Head of caudate nucleus (tissue), 42 donors: ENCODE measurements at places on chromosomes 2 and 18.
A peak's percentile ranks its signal among the peaks of the same experiment; 100 is the strongest.

DNA sequence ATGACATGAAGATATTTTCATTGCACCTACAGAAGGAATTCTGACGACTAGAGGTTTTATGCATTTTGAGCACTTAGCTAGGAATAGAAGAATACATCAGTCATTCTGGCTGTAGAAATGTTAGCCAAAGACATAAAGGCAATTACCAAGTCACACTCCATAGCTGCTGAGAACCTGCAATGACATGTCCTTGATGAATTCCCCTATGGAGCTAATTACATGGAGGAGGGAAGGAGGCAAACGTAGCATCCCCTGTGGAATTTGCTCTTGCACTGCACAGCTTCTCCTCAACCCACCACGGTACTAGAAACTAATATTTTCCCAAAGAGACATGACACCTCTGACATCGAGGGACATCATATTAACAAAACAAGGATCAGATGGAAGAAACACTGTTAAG, 174.0 kb upstream of the SESTD1 start:
- DNase-seq = no peak

GRCh38 chr2:29817299-29817698, 104.1 kb downstream of the ALK start:
- no peak for DNase-seq

- no peak for DNase-seq
Observed at GRCh38 chr2:113273027-113273551, 5.6 kb downstream of the PAX8 start.

DNA sequence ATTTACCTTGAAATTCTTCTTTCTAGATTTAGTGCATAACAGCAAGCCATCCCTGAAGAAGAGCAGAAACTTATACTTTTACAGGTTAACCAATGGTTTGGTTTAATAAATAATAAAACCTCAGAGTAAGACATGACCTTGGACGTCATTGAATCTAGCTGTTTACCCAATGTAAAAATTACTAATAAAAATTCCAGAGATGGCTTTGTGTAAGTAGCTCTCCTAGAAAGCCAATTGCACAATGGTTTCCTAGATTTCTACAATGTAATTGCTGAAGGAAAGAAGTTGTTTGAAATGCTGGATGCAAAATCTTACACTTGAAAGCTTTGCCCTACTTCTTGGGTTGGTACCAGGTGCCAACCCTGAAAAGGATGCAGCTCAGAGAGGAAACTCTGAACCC, 1.5 kb downstream of the XDH start:
- no peak for DNase-seq

DNA sequence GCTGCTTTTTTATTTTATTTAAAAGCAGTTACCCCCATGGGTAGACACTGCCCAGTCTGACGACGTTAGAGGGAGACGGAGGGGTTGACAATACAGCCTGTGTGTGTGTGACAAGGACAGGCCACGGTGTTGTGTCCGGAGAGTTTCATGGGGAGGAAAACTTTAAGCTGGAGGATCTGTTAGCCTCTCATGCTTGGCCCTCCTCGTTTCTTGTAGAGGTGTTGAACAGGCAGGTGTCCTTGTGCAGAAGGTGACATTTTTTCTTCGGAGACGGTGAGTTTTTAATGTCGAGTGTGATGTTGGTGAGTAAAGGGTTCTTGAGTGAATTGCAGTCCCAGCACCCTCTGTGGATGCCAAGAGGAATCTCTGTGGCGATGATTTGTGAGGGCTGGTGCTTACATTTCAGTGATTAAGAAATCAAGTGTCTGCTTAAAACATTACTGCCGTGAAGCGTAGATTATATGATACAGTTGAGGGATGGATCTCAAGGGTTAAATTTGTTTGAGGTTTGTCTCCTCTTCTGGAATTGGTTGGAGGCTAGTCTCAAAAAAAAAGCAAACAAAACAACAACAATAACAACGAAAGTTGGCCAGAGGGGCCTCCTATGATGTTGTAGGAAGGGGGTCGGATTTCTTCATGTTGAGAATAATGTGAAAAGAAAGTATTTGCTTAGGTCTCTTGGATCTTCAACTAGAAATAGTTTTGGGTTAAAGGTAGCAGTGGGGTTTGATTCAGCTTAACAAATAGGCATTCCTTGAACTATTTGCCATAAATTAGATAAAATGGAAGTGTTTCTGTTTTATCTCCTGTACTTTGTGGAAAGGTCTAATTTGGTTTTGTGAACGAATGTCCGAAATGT, 1.6 kb downstream of the NCOA1 start:
- DNase-seq = no peak

GRCh38 chr2:8431446-8432125, 250.3 kb upstream of the ID2 start:
- DNase-seq = no peak

DNA sequence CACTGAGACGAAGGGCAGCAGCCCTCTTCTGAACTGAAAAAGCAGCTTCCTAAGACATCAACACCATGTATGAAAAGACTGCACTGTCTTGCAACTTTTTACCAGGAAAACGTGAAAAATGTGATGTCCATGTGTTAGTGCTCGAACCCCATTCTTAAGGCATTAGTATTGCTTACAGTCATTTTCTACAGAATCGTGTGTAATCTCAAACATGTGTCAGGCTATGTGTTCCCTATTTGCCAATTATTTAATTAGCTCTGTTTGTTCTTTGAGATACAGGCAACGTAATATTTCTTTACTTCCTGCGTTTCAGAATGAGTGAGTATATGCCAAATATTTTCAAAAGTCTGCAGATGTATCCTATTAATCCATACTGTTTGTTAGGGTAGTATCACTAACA, 307.7 kb upstream of the CCDC68 start:
- no peak for DNase-seq

- no peak for DNase-seq
Observed at GRCh38 chr2:194999771-195000170, 657.3 kb upstream of the SLC39A10 start.

DNA sequence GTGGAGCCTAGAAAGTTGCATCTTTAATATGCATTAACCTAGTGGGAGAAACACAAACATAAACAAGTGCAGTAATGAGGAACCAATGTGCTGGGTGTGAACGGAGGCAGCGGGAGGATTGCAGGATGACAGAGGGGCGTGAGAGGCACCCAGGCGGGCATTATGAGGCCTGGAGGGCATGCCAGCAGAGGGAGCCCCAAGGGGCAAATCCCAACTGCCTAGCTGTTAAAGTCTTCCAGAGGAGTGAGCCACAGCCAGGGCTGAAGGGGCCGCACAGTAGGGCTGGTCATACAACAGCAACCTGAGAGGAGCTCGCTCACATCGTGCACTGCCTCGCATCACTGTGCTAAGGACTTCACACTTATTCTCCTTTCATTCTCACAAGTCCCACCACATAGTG, 13.3 kb upstream of the PRELID3A start:
- no peak for DNase-seq

DNA sequence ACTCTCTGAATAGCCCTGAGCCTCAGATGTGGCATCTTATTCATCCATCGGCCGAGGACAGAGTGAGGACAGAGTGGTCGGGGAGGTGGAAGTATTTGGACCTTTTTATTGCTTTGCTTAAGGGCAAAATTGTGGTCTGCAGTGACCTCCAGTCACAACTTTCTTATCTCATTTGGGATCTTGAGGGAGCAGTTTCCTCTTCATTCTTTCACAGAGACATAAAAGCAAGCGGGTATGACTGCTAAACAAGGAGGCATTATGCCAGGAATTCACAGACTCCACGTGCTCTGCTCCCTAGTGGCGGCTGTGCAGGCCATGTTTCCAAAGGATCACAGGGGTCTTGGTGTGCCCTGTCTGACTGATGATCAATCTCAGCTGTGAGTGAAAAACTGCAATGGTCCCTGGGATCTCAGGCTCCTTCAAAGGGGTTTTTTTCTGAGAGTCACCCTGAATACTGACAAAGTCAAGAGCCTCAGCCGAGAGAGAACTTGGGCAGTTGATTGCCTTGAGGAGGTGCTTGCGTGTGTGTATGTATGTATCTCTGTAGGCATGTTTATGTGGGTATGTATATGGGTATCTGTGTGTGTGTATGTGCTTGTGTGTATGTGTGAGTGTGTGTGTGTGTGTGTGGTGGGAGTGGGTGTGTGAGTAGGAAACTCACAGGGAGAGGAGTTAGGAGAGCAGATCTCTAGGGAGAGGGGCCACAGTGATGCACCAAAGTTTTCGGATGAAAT, 47.7 kb downstream of the RAPGEF4 start:
- no peak for DNase-seq

DNA sequence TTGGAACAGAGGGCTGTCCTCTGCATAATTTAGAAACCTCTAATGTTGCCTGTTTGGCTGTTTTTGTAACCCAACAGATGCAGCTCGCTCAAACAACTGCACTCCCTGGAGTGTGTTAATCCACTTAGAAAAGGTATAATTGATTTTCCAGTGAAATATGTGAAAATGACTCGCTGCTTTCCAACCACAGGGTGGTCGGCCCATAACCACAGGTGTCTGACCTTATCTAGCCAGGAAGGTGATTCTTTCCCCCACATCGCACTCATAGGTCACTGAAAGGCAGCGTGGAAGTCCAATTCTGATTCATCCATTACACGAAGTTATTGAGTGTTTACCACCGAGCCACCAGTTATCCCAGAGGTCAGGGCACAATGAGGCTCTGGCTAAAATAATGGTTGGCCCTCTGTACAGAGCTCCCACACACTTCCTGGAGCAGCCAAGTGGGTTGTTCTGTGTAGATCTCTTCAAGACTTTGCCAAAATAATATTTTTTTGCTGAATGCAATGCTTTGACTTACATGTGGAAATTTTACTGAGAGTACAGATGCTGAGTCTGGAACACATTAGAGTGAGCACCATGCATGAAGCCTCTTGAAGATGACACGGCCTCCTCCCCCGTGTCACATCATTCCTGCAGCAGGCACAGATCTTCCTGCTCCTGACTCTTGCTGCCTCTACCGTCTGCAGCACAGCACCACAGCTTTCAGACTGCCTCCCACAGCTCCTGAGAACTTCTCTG, 396.2 kb downstream of the ZNF516 start:
- peak; percentile 20 for DNase-seq

DNA sequence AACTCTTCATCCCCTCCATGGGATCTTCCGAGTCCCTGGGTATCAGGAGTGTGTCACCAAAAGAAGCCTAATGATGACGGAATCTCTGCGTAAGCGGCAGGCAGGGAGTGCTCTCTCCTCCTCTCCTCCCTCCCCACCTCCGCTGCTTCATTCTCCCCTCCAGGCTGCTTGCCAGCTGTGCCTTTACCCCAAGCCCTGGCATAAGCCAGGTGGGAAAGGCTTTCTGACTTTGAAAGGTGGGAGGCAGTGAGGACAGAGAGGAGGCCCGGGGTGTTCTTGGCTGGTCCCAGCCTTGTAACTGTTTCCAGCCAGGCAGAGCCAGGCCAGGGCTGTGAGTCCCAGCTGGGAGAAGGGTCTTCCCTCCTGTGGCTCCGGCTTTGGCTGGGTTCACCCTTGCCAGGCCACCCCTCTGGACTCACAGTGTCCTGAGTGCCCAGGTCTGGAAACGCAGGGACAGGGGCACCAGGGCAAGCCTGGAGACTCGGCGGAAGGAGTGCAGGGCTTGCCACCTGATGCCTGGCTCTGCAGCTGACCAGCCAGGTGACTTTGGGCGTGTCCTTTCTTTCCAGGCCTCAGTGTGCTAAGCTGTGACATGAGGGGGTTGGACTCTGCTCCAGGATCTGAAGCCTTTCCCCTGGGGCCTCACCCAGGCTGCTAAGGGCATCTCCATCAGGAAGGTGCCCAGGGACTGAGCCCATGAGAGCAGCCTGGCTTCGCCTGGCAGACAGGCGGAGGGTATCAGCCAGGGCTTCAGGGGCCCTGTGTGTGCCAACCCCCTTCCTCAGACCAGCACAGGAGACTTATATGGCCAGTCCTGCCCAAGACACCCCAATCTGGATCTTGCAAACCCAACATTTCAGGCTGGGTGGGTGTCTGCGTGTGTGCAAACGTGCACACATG, 32.7 kb upstream of the HPCAL1 start:
- DNase-seq = peak; percentile 0
